ENCODE measurements at places on chromosomes 1 and 21. TPM values are rescaled to one million over a fixed set of nuclear protein-coding genes. Genes with fewer than 3 reads are reported as not detected.
A peak's percentile ranks its signal among the peaks of the same experiment; 100 is the strongest.

DNA sequence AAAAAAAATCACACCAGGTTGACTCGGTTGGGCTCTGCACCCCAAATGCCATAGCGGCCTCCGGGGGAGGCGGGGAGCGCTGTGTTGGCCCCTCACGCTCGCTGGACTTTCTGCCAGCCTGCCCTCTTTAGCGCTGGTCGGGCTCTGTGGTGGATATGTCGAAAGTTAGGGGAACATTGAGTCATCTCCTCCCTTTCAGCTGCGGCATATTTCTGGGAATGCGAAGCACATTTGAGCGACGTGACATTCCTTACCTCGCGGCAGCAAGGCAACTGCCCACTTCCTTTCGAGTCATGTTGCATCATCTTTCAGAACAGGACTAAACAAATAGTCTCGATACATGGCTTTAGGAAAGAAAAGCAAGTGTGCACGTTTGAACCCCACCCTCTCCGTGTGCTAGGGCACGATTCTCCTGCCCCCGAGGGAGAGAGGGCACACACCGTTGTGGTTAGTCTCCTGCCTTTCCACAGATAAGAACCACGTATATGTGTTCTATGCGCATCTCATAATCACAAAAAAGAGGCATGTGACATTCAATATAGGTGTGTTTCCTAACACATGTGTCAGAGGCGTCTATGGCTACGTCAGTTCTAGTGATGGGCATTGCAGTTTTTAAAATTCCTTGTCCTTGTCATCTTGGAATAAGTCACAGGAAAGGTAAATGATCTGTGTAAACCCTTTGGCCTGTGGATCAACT is 105.9 kb upstream of the SLC45A1 start:
- DNase-seq: no peak
- no peak overlapping the region for H3K4me3 ChIP-seq
- H3K27me3 ChIP-seq: peaks cover 57% of the 10 kb centered on the region
- H3K36me3 ChIP-seq: peaks cover 4% of the 10 kb centered on the region

KRTAP12-2 gene
- total RNA-seq: not detected

DNA sequence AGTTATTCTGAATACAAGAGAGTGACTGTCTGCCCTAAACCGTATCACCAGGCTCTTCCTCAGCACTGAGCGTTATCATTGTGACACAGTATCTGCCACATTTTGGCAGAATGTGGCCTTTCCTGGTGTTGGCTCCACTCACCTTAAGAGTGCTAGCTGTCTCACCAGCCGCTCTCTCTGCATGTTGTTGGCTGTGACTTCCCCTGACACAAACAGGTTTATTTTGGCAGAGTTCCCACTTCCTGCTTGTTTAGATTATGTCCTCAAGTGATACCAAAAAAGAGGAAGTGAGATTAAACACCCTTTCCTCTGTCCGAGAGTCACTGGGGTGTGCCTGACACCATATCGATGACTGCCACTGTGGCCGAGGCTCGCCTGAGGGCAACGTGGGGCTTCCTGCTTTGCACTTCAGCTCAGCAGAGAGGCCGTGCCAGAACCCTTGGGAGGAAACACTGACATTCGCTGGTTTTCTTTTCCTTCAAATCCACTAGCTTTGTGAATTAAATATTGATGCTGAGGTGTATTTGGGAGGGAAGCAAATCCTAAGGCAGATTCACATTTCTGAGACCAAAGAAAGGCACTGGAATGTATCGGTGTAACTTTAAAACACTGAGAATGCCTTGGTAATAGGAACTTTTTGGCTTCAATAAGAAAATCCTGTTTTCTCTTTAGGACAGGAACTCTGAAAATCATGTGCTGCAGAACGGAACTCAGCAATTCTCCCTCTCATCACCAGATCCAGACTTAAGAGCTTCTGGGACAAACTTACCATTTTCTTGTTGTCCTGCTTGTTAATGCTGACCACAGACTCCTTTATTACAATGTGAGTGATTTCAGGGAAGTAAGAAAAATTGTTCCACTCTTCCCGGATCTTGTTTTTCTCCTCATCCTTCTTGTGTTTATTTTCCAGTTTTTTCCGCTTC is 102.1 kb downstream of the JAK1 start:
- no peaks in the 10 kb centered on the region for H3K27me3 ChIP-seq
- H3K4me3 ChIP-seq: peak overlapping the region; percentile 64
- DNase-seq: no peak

GRCh38 chr1:205948039-205948438 is 4.8 kb upstream of the SLC26A9 start:
- peaks cover 5% of the 10 kb centered on the region for H3K4me1 ChIP-seq
- no peak for DNase-seq
- H3K27ac ChIP-seq: no peak overlapping the region
- no peaks in the 10 kb centered on the region for H3K36me3 ChIP-seq
- H3K27me3 ChIP-seq: peaks cover 48% of the 10 kb centered on the region
- no peak overlapping the region for H3K4me3 ChIP-seq

Data from T-helper 17 cell (primary cell).